ENCODE measurements at places on chromosomes 13 and 19.

DNA sequence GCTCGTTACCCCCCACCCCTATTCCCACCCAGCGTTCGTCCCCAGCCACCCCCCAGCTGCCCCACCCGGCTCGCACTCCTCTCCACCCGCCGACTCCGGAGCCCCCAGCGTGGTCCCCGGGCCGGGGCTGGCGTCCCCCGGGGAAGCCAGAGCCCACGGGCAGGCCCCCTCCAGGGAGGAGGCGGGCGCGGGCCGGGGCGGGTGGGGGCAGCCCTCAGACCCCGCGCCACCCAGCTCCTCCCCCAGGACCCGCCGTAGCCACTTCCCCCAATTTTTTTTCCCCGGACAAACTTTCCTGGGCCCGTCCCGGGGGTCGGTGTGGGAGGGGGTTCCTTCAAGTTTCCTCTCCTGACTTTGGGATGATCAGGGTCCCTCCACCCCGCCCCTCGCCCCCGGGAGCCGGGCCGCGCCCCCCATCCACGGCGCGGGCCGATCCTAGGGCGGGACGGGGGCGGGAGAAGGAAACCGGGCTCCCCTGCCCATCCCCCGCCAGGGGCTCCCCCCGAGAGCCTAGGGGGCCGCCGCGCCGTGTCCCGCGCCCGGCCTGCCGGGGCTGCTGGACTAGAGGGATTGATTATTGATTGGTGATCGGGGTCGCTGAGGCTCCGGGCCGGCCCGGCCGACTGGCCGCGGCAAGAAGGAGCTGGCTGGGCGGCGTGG is 927 bp upstream of the TSHZ3 start:
- no peak for DNase-seq

DNA sequence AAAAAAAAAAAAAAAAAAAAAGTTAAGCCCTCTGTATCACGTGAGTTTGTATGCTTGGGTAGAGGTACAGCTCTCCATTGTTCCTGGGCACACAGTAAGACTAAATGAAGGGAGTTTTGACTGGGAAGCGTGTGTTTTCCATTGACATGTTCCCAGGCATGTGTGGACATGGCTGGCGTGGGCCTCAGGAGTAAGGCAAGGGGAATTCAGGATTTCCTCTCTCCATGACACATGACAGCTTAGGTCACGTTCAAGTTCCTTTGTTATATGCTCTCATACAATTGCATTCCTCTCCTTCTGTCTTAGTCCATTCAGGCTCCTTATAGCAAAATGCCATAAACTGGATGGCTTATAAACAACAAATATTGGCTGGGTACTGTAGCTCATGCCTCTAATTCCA is 17.1 kb upstream of the MAP3K10 start:
- DNase-seq, result no peak

- no peak for DNase-seq
Observed at GRCh38 chr13:48626726-48627451, 26.8 kb upstream of the CYSLTR2 start.

DNA sequence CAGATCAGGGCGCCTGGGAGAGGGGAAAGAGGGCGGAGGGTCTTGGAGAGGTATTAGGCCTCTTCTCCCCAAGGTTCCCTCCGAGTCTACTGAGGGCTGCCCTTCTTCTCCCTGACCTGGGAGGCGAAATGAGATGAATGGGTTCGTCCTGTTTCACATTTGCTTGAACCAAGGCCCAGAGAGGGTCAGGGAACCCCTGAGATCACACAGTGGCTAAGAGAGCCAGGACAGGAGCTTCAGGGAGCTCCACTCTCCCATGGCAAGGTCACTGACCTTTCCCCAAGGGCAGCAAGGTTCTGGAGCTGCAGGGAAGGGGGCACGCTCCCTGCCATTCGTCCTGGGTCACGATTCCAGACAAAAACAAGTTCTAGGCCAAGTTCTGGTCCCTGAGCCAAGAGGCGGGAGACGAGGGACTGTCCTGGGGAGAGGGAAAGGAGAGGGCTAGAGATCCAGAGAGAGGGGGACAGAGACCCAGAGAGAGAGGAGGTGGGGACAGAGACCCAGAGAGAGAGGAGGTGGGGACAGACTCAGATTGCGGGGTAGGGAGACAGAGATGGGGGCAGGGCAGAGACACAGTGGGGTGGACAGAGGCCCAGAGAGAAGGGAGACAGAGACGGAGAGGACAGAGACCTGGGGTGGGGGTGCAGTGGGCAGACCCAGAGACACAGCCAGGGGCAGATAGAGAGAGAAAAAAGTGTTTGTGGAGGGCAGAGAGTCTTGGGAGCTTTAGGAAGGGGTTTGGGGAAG is 541 bp downstream of the ASPDH start:
- no peak for DNase-seq

DNA sequence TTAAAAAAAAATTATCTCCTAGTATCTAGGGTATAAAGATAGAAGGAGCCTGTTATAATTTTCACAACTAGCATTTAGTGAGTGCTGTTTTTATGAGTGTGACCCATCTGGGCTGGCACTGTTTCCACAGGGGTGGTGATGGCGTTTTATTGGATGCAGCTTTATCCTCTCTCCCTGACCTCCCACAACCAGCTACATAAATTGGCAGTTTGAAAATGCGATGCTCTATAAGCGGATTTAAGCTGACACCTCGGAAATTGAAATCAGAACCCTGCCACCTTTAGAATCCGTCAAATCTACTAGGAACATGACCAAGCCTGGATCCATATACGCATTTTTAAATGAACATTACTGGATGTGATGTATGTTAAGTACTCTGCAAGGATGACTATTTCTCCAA is 44.9 kb downstream of the MYO16 start:
- DNase-seq, result no peak

All from activated CD4-positive, CD25-positive, alpha-beta regulatory T cell (primary cell).